Left forelimb (tissue), 1 donor: ENCODE measurements at places on chromosomes 5 and 9.

DNA sequence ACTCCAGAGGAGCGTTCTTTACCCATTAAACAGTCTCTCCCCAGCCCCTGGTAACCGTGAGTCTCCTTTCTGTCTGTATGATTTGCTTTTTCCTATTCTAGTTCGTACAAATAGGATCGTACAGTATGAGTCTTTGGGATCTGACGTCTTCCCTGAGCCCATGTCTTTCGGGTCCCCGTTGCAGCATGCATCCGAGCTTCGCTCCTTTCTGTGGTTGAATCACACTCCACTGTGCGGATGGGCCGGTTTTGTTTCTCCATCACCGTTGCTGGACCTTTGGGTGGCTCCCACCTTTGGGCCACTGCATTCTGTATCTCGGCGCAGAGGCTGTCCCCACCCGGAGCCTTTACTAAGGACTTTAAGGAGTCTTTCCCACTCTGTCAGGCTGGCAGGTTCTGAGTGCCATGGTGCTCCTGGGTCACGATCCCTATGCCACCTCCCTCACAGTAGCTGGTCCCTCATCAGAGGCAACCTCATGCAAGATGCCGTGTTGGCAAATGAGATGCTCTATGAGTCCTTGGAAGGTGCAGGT lies 145.7 kb upstream of the COL5A1 start:
- DNase-seq, result no peak

- peak; percentile 92 for DNase-seq
These were observed at the start of gene SNAPC4 for GRCh38 chr9:136400038-136400834. Gene SNAPC4 (minus strand): TSS chr9:136400170. CDS start chr9:136398428, 1,742 bp downstream.

GRCh38 chr9:92439921-92440750 lies 15.9 kb upstream of the OMD start:
- no peak for DNase-seq

- DNase-seq, result no peak
These were observed 12.2 kb upstream of the PRXL2C start for GRCh38 chr9:96667363-96667728.

DNA sequence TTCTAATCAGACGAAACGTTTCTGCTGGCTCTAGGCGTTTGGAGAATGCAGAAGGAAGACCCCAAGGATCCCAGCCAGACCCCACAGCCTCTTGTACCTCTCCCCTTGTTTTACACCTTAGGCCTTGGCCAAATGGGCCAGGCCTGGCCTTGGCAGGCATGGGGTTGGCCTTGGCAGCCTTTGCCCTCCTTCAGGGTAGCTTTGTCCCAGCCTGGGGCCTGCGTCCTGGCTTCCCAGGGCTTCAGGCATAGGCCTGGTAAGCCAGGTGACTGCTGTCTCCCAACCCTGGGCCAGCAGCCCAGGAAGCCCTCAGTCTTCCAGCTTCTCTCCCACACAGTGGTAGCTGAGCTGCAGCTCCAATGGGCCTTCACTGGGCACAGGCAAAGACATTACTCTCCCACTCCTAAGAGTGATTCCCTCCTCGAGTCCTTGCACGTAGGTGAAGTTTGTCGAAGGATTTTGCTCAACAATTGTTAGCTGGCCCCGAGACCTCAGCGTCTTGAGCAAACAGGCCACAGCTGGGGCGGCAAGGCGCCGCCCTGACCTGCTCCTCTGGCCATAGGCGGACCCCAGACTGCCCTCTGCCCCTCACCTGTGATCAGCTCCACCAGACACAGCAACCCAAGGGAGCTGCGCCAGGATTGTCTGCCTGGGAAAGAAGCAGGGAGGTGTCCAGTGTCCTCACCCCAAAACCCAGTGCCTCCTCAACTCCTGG lies 1.1 kb upstream of the PITX1 start:
- DNase-seq, result no peak

DNA sequence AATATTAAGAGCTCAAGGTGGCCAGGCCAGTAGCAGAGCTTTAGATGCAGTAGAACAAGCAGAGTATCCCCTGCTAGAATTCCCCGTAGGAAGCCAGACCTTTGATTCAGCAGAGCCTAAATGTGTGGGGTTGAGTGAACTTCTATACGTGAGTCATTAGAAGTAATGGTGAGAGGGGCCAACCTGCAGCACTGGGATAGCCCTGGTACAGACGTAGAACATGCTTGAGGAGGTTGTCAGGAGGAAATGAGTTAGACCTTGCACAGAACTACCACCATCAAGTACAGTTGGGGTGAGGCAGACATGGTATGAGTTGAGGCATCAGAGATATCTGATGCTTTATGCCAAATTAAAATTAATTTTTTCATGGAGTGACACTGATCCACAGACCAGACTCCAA lies 42.0 kb downstream of the PDCD1LG2 start:
- DNase-seq, result no peak

DNA sequence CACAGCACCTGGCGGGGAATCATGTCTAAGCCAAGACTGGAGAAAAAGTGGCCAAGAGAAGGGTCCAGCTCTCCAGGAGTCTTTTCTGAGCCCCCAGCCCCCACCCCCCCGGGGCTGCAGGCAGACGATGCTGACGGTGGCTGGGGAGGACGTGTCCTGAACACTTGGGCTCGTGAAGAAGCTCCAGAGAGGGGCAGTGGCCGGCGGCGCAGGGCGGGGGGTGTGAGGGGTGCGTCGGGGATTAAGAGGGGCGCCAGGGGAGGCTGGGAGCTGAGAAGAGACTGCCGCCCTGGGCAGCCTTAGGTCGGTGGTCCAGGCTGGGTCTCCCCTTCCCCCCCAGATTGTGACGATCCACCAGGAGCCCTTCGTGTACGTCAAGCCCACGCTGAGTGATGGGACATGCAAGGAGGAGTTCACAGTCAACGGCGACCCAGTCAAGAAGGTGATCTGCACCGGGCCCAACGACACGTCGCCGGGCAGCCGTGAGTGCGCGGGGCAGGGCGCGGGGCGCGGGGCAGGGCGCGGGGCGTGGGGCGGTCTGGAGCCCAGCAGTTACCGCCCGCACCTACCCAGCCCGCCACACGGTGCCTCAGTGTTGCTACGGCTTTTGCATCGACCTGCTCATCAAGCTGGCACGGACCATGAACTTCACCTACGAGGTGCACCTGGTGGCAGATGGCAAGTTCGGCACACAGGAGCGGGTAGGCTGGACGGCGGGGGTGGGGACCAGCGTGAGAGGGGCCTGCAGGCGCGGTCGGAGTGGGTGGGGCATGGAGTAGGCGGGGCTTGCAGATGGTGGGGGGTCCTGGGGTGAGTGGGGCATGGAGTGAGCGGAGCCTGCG lies 8.9 kb downstream of the LRRC26 start:
- DNase-seq, result no peak

DNA sequence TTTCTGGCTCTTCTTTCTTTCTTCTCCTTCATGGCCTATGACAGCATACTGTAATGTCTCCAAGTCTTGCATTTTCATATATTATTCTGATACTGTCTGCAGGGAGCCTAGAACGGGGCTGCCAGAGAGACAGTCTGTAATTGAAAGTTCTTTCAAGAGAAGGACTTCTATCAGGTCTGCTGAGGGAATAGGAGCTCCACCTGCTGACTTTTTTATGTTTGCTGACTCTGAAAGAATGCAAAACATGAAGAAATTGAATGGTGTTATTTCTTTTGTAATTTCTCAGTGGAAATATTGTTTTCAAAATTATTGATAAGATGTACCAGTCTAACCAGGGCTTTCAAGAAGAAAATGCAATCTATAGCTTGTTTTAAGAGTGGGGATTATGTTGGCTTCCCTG lies 121.9 kb upstream of the RFX3 start:
- no peak for DNase-seq

GRCh38 chr5:123047706-123048105 lies 11.2 kb upstream of the PPIC start:
- no peak for DNase-seq

DNA sequence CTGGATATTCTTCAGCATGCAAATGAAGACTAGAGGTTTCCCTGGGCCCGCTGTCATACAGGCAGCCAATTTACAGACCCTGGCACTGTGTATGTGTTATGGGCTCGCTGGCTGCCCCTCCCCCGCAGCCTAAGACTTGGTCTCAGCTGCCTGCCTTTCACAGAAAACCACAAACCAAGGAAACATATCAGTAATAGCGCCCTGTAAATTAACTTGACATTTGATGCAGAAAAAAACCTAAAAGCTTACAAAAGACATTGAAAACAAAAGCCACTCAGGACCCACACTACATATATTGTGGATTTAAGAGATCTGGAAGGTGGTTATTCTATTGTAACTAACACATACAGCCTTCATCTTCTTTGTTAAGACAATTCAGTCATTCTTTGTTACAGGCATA lies 287.0 kb upstream of the TMEM161B start:
- no peak for DNase-seq

GRCh38 chr5:127933348-127933747 lies 150.2 kb upstream of the SLC12A2 start:
- no peak for DNase-seq

- no peak for DNase-seq
These were observed 82.9 kb downstream of the PJA2 start for GRCh38 chr5:109326919-109327318.

DNA sequence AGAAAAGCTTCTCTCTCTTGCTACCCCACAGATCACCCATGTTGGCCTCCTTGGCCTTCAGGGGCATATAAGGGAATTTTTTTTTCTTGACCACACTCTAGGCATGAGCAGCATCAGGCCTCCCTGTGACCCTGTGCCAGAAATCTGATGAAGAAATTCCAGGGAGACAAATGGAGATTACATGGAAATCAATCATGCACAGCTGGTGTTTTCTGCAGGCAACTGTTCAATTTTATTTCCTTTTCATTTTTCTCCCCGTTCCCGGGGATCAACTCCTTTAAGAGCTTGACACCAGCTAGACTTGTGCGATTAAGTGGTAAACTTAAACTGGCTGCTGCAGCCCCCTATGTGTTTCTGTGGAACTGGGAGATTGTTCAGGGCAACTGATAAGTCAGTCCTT lies 59.3 kb downstream of the GALNT10 start:
- no peak for DNase-seq

DNA sequence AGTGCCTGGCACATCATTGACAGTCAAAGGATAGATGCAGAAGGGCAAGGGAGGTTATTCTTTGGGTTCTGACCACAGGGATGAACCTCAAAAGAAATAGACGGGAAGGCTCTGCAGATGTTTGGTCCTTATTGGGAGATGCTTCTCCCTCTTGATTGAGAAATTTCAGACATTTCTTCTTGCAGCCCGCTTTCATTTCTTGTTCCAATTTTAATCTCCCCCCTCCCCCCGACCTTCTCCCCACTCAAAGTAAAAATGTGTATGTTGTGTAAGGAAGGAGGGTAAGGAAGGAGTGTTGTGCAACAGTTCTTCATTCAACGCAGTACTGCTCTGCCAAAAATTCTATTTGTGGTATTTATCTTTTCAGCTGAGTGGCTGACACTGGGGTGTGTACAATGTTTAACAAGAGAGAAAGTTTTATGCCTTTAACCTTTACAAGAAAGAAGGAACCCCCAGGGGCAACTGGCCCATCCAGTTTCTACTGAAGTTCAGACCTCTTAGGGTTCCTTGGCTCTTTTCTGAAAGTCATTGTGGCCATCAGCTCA lies 46.3 kb upstream of the TNFSF15 start:
- no peak for DNase-seq

- DNase-seq, result no peak
These were observed 692.3 kb downstream of the PTPRD start for GRCh38 chr9:9920425-9921060.

DNA sequence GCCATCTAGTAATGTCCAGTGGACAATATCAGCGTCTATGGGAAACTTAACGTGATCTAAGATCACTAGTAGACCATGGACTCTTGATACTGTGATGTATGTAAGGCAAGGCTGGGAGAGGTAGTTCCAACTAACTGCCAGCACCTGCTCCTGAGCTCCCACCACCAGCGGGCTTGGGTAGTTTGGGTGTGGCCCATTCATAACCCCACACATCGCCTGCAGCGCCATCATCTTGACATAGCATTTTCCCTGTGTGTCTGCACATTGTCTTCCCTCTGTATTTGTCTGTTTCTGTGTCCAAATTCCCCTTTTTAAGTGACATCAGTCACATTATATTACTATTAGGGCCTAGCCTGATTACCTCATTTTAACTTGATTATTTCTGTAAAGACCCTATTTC lies 28.1 kb upstream of the GSN start:
- DNase-seq, result no peak

DNA sequence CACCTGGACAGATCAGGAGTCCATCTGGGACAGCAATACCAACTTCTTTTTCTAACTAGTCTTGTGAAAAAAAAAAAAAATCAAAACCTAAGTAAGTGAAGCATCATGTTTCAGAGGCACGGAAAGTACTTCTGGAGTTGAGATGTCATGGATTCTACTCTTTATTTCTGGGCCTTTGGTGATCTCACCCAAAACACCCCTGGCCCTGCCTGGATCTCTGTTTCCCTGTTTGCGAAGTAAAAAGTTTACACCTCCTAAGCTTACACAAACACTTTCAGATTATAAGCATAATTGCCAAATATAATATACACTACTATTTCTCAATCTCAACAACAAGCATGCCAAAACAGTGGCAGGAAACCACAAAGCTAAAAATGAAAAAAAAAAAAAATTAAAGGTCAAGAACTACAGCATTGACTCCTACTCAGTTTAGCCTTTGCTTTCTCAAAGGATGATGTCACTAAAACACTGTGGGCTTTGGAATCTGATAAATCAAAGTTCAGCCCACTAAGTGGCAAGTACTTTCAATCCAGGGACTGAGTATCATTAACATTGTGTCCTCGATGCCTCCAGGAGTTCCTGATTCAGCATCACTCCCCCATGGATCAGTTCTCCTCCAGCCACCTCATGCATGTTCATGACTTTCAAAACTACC lies 291.9 kb downstream of the NFIB start:
- DNase-seq, result no peak

GRCh38 chr9:120570296-120570695 lies 9.7 kb downstream of the CDK5RAP2 start:
- no peak for DNase-seq

DNA sequence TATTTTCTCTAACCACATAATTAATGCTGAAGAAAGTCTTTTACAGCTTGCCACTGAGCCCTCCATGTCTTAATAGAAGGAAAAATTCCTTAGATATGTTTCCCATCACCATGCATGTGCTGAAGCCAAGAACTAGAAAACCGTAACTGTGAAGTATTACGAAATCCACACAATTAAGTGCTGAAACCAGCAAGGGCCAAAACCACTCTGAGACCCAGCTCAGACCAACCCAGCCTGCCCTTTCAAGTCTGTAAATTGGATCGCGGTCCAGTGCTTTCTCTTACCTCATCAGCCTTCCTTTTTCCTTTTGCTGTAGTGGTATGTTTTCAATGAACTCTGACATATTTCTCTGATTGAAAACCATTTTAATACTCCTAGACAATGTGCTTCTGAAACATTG lies 26.3 kb downstream of the SEMA5A start:
- no peak for DNase-seq

- DNase-seq, result no peak
These were observed 94.9 kb upstream of the DAB2 start for GRCh38 chr5:39519566-39520231.

- DNase-seq, result no peak
These were observed 186.3 kb downstream of the TLE4 start for GRCh38 chr9:79757881-79758669.

- DNase-seq, result no peak
These were observed 10.6 kb downstream of the MYOZ3 start for GRCh38 chr5:150671509-150672236.
